ENCODE measurements at places on chromosomes 7 and 10. TPM values are rescaled to one million over a fixed set of nuclear protein-coding genes. Genes with fewer than 3 reads are reported as not detected.

Gene GNA12
- 40.6 TPM for total RNA-seq

Gene TEX36
- not detected for total RNA-seq

Gene PROSER2
- total RNA-seq = 41.4 TPM

Gene TUBB8
- total RNA-seq = not detected

Gene IGFBP1
- 30.8 TPM for total RNA-seq

Gene ZNF804B
- total RNA-seq = not detected

Gene FANK1
- total RNA-seq = 3.1 TPM

Gene PDK4
- total RNA-seq = 4.5 TPM

Gene UMAD1
- 11.7 TPM for total RNA-seq

Gene ASB10
- total RNA-seq = not detected

Gene TMEM130
- 0.50 TPM for total RNA-seq

Gene TMEM236
- total RNA-seq = 0.12 TPM

Gene HOXA9
- total RNA-seq = 0.73 TPM

Gene IL15RA
- 3.6 TPM for total RNA-seq

Gene COBL
- 4.7 TPM for total RNA-seq

Gene RNF32
- 1.4 TPM for total RNA-seq

Gene TMEM270
- total RNA-seq = not detected

Gene UBTD1
- 18.3 TPM for total RNA-seq

Gene FLNC
- 4.0 TPM for total RNA-seq

Gene EPO
- not detected for total RNA-seq

Gene HBP1
- 27.1 TPM for total RNA-seq

Gene TMEM176A
- 0.15 TPM for total RNA-seq

Gene GNGT1
- total RNA-seq = not detected

Gene DKK1
- 341 TPM for total RNA-seq

Gene MACROH2A2
- total RNA-seq = 24.2 TPM

Gene SPDYE8
- total RNA-seq = not detected

Gene EBLN1
- total RNA-seq = not detected

Gene ADCY1
- 2.2 TPM for total RNA-seq

Gene HMX3
- not detected for total RNA-seq

Gene CALHM3
- total RNA-seq = 0.63 TPM
